ENCODE measurements at places on chromosomes 3 and 15.

DNA sequence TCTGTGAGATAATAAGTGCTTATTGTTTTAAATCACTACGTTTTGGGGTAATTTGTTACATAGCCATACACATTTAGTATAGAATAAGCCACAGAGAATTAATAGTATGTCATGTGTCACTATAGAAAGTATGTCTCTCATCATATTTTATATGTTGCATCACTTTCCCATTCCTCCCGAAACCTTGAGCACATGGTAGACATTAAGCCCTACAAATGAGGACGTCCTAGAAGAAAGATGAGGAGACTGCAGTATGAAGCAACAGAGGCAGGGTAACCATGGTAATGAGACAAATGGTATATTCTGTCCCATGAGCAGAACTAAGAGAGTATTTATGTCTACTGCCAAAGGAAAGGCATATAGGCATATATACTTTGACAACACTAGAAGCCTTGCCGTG is 720.2 kb downstream of the ROBO1 start:
- no peak for DNase-seq

DNA sequence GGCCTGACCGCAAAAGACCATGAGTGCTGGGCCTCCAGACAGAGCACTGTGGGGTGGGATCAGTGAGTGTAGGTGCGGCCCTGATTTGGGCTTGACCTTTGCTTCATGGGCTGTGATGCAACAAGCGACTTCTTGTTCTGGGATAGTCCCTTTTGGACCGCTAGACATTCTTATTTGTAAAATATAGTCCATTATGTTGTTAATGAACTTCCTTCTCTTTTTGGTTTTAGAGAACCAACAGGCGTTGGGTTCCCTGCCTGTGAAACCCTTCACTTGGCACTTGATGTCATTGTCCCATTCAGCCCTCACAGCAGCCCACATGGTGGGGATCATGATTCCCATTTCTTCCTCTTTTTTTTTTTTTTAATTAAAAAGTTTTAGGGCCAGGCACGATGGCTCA is 15.8 kb upstream of the TRH start:
- DNase-seq: no peak

- DNase-seq: no peak
These were observed 41.5 kb downstream of the MUC4 start for GRCh38 chr3:195770081-195770840.

GRCh38 chr15:23503576-23503975 is 56.5 kb upstream of the GOLGA6L2 start:
- DNase-seq: no peak

- no peak for DNase-seq
These were observed 49.3 kb downstream of the TMOD3 start for GRCh38 chr15:51878446-51879386.

DNA sequence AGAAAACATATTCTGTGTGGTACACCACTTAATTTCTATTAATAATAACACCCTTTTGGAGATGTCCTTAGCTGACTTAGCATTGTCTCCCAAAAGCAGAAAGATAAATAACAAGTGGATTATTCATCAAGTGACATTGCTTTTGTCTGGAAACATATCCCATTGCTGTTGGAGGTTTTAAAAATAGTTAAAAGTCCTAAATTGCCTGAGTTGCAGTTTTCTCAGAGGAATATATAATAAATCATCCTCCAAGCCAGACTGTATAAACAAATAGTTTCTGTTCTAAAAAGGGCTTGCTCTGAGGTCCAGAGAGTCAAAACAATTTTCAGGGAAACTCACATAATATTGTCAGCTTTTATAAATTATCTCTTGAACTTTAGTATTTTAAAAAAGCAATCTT is 60.4 kb upstream of the CD96 start:
- no peak for DNase-seq

DNA sequence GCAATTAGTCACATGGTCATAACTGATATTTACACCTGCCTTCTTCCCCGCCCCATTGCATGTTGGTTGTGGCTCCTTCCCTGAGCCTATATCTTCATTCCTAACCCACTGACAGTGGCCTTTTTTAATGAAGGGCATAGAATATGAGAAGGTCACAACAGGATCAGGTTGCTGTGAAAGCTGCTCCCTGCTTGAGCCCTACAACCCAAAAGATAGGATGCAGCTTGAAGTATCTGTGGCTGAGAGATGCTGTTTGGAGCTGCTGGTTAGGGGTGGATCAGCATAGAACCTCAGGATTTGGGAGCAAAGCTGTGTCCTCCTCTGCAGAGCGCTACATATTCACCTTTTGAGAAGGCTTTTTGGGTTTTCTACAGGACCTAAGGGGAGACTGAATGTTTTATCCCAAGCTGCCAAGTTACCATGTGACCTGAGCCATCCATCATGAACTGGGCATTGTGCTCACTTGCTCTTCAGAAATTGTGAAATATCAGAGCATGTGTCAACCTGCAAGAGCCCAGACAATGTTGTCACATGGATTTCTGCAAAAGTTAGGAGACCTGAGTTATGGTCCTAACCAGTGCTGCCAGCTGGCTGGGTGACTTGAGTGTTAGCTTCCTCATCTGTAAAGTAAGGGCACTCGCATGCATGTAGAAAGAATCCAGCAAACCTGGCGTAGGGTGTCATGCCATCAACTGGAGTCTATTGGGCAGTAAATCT is 49.8 kb upstream of the ARL8B start:
- DNase-seq: no peak
